ENCODE measurements at places on chromosomes 2 and 18.

DNA sequence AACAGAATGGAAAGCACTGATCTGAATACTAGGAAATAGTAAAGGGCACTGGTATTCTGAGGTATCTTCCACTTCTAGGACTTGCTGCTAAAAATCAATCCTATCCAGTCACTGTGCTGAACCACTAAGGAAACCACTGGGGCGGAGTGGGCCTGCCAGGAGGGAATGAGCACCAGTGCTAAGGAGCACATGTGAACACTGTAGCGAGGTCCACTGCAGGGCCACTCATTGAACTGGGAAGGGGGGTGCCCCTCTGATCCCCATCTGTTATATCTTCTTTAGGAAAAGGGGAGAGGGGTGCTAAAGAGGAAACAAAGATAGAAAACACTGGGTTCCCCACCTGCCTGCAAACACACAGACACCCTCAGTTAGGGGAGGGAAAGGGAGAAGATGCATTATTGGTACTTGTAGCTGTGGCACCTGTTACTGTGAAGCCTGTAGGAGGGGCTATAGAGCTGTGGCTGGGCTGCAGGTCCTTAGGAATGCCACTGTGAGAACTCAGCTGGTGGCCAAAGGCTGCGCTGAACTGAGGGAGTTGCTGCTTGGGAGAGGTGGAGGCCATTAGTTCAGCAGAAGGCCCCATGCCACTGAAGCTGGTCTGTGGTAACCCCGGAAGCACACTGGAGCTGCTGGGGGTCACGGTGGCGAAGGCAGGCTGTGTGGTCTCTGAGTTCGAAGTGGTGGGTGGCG is 81.8 kb downstream of the INO80D start:
- H3K4me1 ChIP-seq = no peaks in the 10 kb centered on the region
- no peak overlapping the region for H3K4me3 ChIP-seq
- DNase-seq = no peak
- H3K27ac ChIP-seq = no peak overlapping the region

DNA sequence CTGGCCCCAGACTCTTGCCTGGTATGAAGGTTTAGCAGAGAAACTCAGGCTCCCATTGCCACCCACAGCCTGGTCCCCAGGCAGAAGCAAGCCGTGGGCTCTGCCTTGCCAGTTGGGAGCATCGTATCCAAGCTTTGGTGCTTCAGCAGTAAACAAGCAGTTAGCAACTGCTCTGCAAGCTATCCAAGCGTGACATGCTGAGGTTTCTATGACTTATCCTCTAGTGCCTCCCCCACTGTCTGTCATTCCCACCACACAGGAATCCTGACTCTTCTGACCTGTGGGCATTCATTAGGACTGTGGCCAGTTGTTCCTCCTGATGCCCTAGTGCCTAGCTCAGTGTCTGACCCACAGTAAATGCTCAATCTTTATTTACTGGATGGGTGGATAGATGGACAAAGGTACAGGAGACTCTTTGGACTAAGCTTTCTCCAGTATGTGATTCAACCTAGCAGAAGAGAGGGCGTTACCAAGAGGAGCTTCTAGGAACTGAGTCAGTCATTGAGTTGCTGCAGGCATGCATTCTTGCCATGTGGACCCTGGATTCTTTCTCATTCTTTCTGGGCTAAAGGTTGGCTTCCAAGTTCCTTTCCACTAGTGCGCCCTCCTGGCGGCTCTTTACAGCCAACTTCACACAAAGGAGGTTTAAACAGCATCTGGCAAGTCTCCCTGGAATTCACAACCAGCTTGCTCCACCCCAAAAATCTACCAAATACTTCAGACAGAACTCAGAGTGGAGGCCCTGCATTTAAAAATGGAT is 40.6 kb upstream of the MRPL19 start:
- no peak overlapping the region for H3K27ac ChIP-seq
- peaks cover 4% of the 10 kb centered on the region for H3K4me1 ChIP-seq
- H3K27me3 ChIP-seq = no peaks in the 10 kb centered on the region
- no peaks in the 10 kb centered on the region for H3K36me3 ChIP-seq
- DNase-seq = no peak

DNA sequence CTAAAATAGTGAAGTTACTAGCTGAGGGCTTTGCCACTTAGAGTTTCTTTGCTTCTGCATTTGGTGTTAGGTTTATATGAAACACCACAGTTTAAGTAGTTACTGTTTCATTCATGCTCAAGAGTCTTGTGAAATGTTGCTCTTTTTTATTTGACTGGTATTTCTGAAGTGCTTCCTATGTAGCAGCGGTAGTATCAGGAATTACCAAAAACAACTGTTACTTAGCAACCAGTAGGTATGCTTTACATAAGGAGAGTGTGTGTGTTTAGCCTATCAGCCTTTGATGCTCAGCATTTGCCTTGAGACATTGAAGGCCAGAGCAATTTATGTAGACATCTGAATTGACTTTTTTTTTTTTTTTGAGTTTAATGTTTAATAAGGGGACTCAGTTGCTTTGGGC is 3.6 kb downstream of the DIS3L2 start:
- DNase-seq = no peak
- H3K36me3 ChIP-seq = no peaks in the 10 kb centered on the region
- no peaks in the 10 kb centered on the region for H3K27me3 ChIP-seq
- H3K4me1 ChIP-seq = peaks cover 34% of the 10 kb centered on the region
- no peak overlapping the region for H3K4me3 ChIP-seq
- no peak overlapping the region for H3K27ac ChIP-seq

GRCh38 chr2:65974067-65974723 is 460.7 kb upstream of the MEIS1 start:
- H3K27me3 ChIP-seq = no peaks in the 10 kb centered on the region
- no peak for DNase-seq
- H3K4me1 ChIP-seq = no peaks in the 10 kb centered on the region
- no peaks in the 10 kb centered on the region for H3K36me3 ChIP-seq
- no peak overlapping the region for H3K4me3 ChIP-seq
- no peak overlapping the region for H3K27ac ChIP-seq

DNA sequence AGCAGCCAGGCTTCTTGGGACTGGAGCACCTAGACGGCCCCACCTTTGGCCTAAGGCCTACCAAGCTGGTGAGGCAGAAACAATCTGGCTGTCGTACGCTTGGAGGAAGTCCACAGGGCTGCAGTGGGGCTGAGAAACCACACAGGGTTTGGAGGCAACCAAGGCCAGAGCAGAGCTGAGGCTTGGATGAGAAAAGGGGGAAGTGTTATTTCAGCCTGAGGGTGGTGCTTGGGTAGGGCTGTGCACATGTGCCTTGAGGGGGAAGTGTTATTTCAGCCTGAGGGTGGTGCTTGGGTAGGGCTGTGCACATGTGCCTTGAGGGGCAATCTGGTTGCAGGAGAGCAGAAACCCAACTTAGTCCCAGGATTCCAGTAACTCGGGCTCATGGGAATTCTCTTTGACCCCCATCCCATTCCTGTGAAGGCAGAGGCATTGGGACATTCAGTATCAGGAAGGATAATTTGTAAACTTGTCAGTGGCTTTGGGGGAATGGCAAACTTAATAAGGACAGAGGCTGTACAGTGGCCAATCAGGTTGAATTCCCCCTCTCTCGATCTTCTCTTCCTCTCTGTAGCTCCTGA is 971 bp upstream of the FBXO41 start:
- no peaks in the 10 kb centered on the region for H3K36me3 ChIP-seq
- peaks cover 18% of the 10 kb centered on the region for H3K4me1 ChIP-seq
- peak overlapping the region; percentile 68 for H3K4me3 ChIP-seq

- H3K27ac ChIP-seq = no peak overlapping the region
- no peaks in the 10 kb centered on the region for H3K27me3 ChIP-seq
- no peaks in the 10 kb centered on the region for H3K4me1 ChIP-seq
- no peaks in the 10 kb centered on the region for H3K36me3 ChIP-seq
- DNase-seq = no peak
These were observed 98.4 kb upstream of the SIX3 start for GRCh38 chr2:44843086-44843485.

- no peaks in the 10 kb centered on the region for H3K36me3 ChIP-seq
- DNase-seq = no peak
- no peaks in the 10 kb centered on the region for H3K27me3 ChIP-seq
- peaks cover 15% of the 10 kb centered on the region for H3K4me1 ChIP-seq
- no peak overlapping the region for H3K4me3 ChIP-seq
These were observed 56.4 kb upstream of the PPP1CB start for GRCh38 chr2:28695245-28695647.

GRCh38 chr2:2699121-2699505 is 368.0 kb upstream of the MYT1L start:
- H3K4me3 ChIP-seq = no peak overlapping the region
- no peak for DNase-seq
- H3K36me3 ChIP-seq = no peaks in the 10 kb centered on the region
- H3K27me3 ChIP-seq = no peaks in the 10 kb centered on the region
- no peak overlapping the region for H3K27ac ChIP-seq

- H3K27ac ChIP-seq = no peak overlapping the region
- no peak for DNase-seq
- H3K4me3 ChIP-seq = no peak overlapping the region
- peaks cover 28% of the 10 kb centered on the region for H3K4me1 ChIP-seq
- no peaks in the 10 kb centered on the region for H3K36me3 ChIP-seq
These were observed 148.5 kb downstream of the MGAT5 start for GRCh38 chr2:134402410-134402809.

DNA sequence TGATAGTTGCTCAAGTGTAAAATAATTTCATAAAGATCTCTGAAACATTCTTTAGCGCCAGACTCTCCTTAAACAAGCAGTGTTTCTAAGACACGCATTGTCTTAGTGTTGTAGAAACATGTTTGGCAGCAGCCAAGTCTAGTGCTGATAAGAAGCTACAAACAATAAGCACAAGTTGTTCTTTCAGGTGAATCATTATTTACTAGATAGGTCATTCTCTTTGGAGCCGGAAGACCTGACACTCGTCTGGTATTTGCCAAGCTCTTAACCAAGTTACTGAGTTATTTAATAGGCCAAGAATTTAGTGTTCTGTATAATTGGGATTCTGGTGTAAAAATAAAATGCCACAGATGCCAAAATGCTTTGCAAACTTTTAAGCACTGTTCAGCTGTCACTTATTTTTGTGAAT is 852.1 kb downstream of the CPS1 start:
- H3K4me3 ChIP-seq = no peak overlapping the region
- no peaks in the 10 kb centered on the region for H3K27me3 ChIP-seq

DNA sequence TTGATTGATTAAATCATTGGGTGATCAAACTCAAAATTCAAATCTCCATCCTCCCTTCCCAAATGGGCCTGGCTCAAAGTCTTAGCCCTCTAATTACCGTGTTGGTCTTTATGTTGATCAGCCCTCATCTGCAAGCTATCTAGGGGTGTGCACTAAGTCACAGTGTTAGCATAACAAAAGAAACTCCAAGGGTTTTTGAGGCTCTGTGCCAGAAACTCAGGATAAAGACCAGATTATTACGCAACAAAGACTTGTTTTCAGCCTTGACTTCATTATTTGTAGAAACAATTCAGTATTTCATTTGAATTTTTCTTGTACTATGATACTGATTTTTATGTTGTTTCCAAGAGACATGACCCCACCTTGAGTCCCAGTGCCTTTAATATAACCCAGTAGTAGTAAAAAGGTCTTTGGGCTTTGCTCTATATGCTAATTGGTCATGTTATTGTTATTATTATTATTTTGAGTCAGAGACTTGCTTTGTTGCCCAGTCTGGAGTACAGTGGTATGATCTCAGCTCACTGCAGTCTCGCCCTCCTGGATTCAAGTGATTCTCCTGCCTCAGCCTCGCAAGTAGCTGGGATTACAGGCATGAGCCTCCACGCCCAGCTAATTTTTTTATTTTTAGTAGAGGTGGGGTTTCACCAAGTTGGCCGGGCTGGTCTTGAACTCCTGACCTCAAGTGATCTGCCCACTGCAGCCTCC is 13.9 kb downstream of the PSMD14 start:
- H3K36me3 ChIP-seq = no peaks in the 10 kb centered on the region
- no peak overlapping the region for H3K4me3 ChIP-seq
- DNase-seq = no peak
- H3K27me3 ChIP-seq = no peaks in the 10 kb centered on the region
- H3K4me1 ChIP-seq = no peaks in the 10 kb centered on the region

GRCh38 chr18:2657788-2658458 is 2.4 kb downstream of the SMCHD1 start:
- peaks cover 19% of the 10 kb centered on the region for H3K4me1 ChIP-seq
- no peaks in the 10 kb centered on the region for H3K36me3 ChIP-seq

GRCh38 chr2:73069855-73070642 is 1.5 kb downstream of the SFXN5 start:
- H3K4me3 ChIP-seq = peak overlapping the region; percentile 89
- DNase-seq = no peak
- H3K4me1 ChIP-seq = peaks cover 15% of the 10 kb centered on the region
- no peaks in the 10 kb centered on the region for H3K27me3 ChIP-seq

Data from esophagus squamous epithelium (tissue), 5 donors.